ENCODE measurements at places on chromosomes 7 and 10.

DNA sequence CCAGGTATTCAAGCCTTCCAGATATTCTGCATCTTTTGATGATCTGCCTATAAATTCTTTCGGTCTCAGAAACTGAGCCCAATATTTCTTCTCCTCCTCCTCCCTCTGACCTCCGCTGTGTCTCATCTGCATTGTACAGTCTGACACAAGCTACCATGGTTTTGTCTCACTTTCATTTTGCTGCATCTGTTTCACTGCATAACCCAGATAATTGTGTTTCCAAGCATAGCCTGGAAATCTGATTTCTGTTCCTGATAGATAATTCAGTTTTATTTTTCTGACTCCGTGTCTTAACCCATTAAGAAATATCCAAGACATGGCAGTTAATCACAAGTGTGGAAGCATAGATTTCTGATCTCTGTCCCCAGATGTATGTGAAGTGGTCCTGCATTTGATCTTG is 374.2 kb upstream of the SEMA3A start:
- no peak for DNase-seq

- no peak for DNase-seq
Measured at GRCh38 chr7:20393021-20393610, 62.4 kb downstream of the ITGB8 start.

DNA sequence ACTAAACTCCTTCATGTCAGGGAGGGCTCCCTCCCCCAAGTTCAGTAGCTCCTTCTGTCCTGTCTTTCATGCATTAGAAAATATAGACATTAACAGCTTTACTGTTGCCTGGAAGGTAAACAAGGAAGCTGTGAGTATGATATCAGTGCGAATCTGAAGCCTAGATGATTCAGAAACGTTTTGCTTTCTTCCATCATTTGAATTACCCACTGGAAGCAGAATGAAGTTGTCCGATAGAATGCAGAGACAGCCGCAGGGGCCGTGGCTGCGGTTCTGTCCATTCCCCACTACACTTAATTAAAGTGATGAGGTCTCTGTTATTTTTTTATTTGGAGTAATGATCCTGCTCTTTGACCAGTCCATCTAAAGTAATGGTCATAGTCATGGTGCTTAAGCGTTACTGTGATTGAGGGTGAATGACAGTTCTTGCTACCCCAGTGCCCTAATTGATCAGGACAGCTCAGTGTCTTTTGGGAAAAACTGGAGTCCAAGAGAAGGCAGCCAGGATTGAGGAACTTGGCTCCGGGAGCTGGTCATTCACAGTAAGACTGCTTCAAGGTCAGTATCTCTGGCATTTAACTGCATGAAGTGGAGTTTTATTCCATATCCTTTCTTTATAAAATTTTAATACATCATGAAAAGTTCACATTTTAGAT is 69.9 kb downstream of the PTPRE start:
- no peak for DNase-seq

DNA sequence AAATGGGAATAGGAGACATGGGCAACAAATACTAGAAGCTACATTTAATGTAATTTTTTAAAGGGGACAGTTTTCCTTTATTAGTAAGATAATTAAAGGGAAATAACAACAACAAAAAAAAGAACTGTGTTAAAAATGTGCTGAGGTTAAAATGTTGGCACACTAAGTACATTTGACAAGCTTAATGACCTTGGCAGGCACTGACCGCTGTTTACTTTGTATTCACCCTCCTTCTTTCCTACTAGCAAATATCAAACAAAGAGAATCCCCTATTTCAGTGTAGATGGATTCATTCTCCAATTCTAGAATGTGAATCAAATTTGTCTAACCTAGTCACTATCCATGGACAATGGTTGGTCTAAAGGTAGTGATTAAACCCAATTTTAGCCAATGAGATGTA is 77.5 kb upstream of the TOMM7 start:
- DNase-seq = no peak

GRCh38 chr7:11748884-11749283 is 83.1 kb downstream of the THSD7A start:
- DNase-seq = no peak

GRCh38 chr7:35761871-35762677 is 38.8 kb upstream of the SEPTIN7 start:
- DNase-seq = no peak

- peak; percentile 46 for DNase-seq
Measured at GRCh38 chr10:113473851-113474250, 79.0 kb upstream of the HABP2 start.

- no peak for DNase-seq
Measured at GRCh38 chr10:11142777-11143176, 125.1 kb downstream of the CELF2 start.

DNA sequence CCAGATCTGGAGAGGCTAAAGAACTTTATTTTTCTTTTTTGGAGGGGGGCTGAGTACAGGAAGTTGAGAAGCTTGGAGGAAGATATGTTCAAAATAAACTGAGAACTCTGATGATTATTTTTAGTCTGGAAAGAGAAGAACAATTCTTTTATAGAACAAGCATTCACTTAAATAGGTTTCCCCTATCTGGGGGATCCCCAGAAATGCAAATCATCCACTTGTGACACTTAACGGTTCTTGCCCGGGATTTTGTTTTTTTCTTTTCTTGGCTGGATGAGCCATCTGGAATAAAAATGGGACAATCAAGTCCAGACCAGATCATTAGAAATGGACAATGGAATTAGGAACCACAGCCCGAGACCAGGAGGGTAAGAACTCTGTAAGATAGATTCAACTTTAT is 95.9 kb upstream of the EGR2 start:
- DNase-seq = no peak

DNA sequence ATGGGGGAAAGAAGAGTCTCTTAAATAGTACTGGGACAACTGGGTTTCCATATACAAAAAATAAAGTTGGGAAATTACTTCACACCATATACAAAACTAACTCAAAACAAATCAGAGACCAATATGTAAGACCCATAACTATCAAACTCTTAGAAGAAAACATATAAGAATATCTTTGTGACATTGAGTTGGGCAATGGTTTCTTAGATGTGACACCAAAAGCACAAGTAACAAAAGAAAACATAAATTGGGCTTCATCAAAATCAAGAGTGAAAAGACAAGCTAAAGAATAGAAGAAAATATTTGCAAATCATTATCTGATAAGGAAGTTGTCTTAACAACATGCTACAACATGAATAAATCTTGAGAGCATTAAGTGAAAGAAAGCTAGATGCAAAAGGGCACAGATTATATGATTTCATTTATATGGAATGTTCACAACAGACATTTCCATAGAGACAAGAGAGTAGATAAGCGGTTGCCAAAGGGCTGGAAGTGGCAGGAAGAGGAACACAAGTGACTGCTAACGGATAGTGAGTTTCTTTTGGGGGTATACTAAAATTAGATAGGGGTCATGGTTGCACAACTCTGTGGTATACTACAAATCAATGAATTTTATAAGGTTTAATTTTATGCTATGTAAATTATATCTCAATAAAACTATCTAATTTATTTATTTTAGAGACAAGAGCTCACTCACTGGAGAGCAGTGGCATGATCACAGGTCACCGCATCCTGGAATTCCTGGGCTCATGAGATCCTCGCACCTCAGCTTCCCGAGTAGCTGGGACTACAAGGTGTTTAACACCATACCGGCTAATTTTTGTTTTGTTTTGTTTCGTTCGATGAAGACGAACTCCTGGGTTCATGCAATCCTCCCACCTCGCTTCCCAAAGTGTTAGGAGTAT is 35.4 kb downstream of the JMJD1C start:
- DNase-seq = peak; percentile 13

DNA sequence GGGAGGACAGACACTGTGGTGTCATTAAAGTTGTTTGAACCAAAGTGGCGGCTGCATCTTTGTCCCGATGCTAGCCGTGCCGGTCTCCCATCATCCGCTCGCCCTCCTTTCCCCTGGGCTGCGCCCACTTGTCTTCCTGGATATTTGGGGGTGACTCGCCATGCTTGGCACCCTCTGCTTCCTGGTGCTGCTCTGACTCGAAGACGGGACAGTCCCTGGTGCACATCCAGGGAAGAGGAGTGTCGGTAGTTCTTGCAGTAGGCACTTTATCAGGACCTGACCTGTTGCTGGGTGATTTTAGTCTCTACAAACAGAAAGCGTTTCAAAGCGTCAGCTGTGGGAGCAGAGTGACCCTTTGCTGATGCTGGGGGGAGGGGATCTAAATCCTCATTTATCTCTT is 68.3 kb upstream of the DNAJB6 start:
- no peak for DNase-seq

- DNase-seq = no peak
Measured at GRCh38 chr10:88392222-88392621, 190.9 kb downstream of the RNLS start.

DNA sequence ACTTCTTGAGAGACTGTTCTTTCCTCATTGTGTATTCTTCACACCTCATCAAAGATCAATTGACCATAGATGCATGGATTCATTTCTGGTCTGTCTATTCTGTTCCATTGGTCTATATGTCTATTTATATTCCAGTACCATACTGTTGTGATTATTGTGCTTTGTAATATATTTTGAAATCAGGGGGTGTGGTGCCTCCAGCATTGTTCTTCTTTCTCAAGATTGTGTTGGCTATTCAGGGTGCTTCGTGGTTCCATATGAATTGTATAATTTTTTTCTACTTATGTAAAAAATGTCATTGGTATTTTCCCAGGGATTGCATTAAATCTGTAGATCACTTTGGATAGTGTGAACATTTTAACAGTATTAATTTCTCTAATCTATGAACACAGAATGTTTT is 106.5 kb downstream of the EPC1 start:
- DNase-seq = no peak

GRCh38 chr7:44158096-44158872 is 17.2 kb upstream of the MYL7 start:
- no peak for DNase-seq

DNA sequence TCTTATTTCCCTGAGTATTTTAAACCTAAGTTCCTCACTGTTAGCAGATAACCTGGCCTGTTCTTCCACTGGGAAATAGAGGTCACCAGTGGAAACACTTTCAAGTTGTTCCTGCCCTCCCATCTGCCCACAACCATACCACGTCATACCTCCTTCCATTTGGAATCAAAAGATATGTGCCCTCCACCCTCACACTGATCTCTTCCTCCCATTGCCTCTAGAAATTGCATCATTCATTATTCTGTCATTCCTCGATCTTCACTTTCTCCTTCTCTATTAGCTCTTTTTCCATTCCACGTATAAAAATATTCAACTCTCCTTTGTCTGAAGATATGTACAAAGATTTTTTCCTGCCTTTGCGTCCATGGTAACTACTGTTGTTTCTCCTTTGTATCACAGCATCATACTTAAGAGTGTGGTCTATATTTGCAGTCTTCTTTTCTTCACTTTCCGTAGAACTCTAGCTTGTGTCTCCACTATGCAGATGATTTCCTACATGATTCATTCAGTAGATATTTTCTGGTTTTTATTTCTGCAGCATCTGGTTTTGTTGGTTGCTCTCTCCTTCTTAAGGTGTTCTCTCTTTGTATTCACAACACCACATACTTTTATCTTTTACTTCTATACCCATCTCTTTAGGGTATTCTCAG is 312.3 kb downstream of the REEP3 start:
- DNase-seq = no peak

DNA sequence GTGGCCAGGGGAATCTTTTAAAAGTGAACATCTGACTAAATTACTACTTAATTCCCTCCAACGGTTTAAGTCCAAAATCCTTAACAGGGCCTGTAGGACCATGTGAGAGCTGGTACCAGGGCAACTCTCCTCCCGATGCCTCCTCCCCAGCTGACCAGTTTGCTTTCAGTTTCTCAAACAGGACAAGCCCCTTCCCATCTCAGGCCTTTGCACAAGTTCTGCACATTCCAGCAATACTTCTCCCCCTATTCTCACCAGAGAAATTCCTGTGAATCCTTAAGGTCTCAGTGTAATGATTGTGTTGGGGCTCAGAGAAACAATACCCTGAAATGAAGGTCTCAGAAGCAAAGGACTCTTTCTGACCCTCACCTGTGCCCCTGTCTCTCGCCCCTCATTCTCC is 8.0 kb upstream of the CALHM1 start:
- no peak for DNase-seq

GRCh38 chr10:8393531-8393930 is 339.0 kb downstream of the GATA3 start:
- peak; percentile 20 for DNase-seq

- DNase-seq = no peak
Measured at GRCh38 chr10:119413471-119414080, 128.9 kb downstream of the RGS10 start.

Data from urothelium cell line (cell line).